ENCODE measurements at places on chromosomes 5 and 9.
A peak's percentile ranks its signal among the peaks of the same experiment; 100 is the strongest.

DNA sequence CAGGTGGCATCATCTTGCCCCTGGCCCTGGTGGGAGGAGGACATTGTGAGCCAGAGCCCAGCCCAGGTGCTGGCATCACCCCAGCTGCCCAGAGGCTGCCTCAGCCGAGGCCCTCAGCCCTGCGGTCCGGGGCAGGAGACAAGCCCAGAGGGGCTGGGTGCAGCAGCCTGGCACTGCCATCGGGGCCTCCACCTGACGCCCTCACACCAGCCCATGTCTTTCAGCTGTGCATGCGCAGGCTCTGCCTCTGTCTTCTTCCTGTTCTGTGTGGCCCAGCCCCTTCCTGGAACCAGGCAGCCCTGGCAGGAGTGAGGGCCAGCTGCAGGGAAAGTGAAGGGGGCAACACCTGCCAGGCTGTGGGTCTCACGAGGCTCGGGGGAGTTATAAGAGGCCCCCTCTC lies 4.8 kb upstream of the CEL start:
- no peak for DNase-seq

DNA sequence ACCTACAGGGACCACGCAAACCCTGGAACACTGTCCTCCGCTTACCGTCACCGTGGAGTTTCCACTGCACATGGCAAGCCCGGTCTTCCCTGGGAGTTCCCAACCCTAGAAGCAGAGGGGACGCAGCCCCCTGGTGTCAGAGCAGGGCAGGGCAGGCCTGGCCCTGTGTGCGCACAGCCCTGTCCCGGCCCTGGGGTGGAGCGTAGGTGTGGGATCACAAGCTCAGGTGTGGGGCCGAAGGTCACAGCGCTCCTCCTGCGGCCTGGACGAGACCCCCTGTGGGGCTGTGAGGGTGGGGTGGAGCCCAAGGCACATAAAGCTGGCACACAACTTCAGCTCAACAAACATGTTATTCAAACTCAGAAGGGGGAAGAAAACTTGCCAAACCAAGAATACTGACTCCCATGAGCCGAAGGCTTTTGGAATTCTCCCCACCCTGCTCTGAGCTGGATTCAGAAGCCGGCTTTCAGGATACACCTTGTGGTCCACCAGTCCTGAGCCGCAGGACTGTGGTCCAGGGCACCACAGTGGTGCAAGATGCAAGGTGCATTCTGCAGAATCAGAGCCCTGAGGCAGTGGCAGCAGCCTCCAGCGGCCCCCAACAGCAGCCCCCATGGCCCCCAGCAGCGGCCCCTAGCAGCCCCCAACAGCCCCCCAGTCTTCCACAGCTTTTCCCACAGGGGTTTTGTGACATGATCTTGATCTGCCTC lies 11.8 kb upstream of the EXOC3 start:
- DNase-seq, result peak; percentile 50

- no peak for DNase-seq
Measured at GRCh38 chr5:158658446-158659230, 441.1 kb downstream of the EBF1 start.

- no peak for DNase-seq
Measured at GRCh38 chr5:179603308-179603707, 20.2 kb downstream of the HNRNPH1 start.

DNA sequence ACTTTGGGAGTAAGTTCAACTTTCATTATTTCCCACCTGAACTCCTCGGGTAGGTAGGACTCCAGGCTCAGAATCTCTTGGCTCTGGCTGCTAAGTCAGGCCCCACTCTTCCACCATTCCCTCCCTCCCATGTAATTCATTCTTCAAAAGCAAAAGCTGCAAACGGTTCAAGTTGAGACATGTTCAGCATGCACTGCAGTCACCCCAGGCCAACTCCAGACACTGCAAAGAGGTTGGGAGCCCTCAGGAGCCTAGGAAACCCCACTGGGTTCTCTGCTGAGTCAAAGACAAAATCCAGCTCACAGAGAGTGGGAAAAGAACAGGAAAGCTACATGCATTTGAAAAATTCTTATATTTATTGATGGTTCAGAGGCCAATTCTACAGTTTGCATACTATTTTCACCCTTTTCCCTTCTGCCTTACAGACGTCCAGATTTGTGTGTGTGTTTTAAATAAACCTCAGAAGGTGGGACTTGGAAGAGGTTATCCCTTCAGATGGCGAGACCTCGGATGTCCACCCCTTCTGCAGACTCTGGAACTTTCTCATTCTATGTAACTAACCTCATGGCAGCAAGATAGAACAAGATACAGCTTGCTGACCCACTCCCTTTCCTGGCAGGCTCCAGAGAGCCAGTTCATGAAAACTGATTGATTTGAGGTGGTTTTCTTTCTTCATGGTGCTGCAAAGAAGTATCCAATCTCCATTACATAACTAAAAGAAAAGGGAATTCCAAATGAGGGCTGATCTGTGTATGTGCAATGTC lies 65.7 kb upstream of the EQTN start:
- DNase-seq, result no peak

- DNase-seq, result no peak
Measured at GRCh38 chr5:82106207-82106606, 134.4 kb downstream of the ATG10 start.

- DNase-seq, result no peak
Measured at GRCh38 chr9:91067306-91067860, 265.8 kb downstream of the SYK start.

- peak; percentile 10 for DNase-seq
Measured at GRCh38 chr9:126240835-126241234, 85.8 kb upstream of the MVB12B start.

GRCh38 chr5:52334367-52334766 lies 453.3 kb upstream of the ITGA1 start:
- DNase-seq, result no peak

GRCh38 chr5:140555747-140556312 lies 1.4 kb downstream of the SRA1 start:
- peak; percentile 7 for DNase-seq

GRCh38 chr9:133750982-133751649 lies 13.0 kb upstream of the SARDH start:
- DNase-seq, result no peak

DNA sequence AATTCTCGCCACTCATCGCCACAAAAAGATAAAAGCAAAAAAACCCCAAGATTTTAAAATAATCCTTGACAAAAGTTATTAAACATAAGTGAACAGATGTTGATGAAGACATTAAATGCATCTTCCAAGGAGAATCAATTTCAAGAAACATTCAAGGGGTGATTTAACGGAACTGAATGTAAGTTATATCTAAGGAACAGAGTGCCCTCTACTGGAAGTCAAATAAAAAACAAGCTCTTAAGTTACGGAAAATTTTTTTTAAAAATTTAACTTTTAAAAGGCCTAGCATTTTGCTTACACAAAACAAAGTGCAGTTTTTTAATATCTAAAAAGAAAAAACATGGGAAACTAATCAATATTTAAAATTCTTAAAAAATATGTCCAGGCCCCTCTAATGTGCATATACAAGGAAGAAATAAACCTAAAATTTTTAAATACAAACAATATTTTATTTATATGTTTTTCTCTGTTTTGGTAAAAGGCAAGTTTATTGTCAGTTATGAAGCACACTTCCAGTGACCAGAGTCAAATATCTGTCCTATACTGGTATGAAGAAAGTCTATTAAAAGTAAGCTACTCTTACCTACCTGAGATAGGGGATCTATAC lies 28.0 kb downstream of the TEX10 start:
- peak; percentile 69 for DNase-seq

GRCh38 chr5:2251298-2251697 lies 368.6 kb upstream of the IRX4 start:
- DNase-seq, result no peak

DNA sequence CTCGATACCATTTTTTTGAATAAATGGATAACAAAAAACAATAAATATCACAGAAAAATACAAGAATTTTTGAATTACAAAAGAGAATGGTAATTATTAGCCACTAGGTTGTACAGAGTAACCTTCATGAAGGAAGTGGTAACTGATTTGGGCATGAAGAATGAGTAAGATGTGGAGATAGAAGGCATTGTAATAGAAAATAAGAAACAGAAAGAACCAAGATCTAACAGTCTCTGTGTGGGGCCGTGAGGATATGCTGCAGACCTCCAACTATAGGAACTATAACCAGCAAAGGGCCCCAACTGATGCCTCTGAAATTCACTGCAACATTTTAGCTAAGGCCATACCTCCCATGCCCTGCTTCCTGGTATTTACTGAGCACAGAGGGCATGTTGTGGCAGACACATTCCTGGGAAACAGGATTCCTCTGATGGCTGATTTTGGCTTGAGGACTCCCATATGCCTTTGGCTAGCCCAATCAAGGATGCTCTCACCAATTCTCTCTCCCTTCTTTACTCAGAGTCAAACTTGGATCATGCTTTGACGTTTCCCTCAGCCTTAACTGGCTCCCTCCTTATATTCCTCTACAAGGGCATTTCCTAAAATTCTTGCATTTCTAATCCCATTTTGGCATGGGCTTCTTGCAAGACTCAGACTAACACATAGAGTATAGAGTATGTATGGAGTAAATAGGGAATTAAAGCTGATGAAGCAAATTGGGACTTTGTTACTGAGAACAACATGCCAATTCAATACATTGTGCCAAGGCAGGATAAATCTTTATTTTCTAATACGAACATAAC lies 208.9 kb downstream of the PDE4D start:
- no peak for DNase-seq

DNA sequence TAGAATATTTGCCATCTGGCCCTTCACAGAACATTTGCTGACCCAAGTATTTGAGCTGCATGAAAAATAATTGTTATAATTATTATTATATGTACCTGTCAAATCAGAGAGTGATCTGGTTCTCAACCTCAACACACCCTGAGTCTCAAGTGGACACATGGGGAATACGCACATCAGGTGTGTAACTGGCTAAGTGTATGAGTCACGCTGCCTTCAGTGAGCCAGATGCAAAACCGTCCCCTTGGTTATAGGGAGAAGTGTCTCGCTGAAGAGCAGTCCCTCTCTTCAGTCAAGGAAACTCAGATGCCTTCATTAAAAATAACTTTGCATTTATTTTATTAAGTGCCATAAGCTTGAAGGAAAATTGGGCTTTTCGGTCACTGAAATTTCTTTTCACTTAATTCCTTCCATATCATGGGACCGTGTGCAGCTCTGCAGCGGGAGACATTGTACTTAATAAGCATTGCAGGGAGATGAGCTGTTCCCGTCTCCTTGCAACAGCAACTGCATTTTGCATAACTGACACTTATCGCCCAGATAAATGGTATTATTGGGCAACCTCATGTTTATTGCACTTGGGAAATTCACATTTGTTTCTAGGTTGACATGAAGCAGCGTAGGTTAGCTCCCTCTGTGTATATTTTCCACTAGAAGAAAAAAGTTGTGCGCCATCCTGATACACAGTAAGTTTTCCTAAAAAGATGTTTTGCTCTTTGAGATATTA lies 512.3 kb upstream of the DAP start:
- DNase-seq, result no peak

DNA sequence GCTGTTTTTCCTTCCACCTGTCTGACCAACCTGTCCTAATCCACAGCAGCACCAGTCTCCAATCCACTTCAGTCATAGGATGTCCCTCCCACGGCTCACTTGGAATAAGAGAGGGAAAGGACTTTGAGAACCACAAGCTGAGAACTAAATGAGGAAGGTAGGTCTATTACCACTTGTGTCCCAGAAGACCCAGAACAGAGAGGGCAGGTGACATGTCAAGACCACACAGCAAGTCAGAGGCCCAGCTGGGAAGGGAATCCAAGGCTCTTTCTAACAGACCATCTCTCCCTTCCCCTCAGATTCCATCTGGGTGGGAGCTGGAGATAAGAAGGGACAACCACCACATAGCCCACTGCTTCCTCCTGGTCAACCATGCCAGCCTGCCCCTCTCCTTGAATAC lies 14.6 kb downstream of the ANXA6 start:
- no peak for DNase-seq

GRCh38 chr9:132182314-132183091 lies 20.6 kb downstream of the NTNG2 start:
- DNase-seq, result no peak

GRCh38 chr9:124199474-124199873 lies 58.3 kb upstream of the NEK6 start:
- no peak for DNase-seq

DNA sequence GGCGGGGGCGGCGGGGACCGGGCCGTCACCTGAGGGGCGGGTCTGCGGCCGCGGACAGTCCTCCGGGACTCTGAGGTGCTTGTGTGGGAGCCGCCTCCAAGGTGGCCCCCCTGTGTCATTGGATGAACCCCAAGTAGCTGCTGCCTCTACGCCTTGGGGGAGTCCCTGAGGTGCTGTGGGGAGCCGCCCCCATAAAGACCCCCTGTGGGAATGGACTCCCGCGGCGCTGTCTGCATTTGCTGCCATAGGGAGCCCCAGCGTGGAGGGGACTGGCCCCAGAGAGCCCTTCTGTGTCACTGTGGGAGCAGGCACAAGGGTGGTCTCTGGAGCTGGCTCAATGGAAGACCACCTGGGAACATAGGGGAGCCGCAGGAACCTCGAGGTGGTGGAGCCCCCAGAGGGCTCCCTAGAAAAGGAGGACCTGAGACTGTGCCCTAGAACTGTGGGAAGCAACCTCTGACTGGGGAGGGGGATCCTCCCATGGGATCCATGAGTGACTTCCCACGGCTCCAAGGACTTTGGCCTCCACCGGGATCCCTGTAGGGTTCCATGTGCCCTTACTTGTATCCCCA lies 412 bp downstream of the PHF24 start:
- no peak for DNase-seq
